NAMALWA (cell line): ENCODE measurements at places on chromosomes 3 and 15.

- no peak for DNase-seq
Measured at GRCh38 chr3:194384569-194385001, 14.5 kb downstream of the GP5 start.

DNA sequence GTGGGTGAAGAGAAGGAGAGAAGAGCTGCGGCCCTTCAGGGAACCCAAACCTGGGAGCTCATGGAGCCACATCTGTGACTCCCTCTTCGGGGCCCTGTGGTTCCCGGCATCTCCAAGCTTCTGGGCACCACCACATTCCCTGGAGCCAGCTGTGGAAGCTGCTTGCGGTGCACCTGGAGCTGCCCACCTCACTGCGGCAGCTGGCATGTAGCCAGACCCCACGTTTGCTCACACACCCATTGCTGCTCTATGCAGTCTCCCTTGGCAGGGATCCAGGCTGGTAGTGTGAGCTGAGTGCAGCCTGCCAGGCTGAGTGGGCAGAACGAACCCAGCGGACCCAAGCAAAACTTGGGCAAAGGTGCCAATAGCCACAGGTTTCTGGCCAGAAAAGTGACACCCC lies 16.8 kb upstream of the PLA2G4E start:
- DNase-seq, result peak; percentile 27

DNA sequence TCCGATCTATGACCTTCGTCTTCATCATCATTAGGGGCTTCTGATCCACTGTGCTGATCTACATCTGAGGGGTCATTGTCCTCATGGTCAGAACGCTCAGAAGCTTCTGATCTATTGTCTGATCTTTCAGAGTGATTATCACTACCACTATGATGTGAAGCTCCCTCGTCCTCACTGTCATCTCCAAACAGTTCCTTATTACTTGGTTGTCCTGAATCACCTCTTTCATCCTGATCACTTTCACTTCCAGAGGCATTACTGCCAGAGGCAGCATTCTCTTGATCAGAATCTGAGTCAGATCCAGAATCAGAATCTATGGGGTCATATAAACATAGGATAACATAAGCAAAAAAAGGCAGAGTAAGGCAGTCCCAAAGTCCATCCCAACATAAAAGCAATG lies 5.4 kb downstream of the LEO1 start:
- DNase-seq, result no peak

GRCh38 chr3:108487439-108487838 lies 23.0 kb downstream of the MYH15 start:
- no peak for DNase-seq

- DNase-seq, result no peak
Measured at GRCh38 chr3:173044998-173045397, 96.0 kb downstream of the SPATA16 start.

- no peak for DNase-seq
Measured at GRCh38 chr3:132435224-132435910, 18.1 kb downstream of the DNAJC13 start.

DNA sequence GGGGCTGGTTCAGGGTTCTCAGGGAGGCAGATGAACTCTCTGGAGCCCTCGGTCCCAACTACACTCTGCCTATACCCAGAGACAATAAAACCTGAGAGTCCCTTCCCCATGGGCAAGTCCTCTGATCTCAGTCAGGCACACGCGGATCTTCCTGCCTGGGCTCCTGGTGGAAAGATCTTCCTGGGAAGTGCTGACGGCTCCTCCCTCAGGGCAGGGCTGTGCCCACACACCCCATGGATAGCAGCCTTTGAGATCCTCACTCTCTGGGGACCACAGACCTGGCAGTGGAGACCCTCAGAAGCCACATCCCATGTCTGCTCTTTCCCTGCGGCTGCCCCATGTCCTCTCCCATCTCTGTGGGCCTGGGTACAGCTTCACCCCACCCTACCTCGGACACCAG lies 10.4 kb downstream of the SH2D7 start:
- DNase-seq, result no peak

GRCh38 chr15:52291204-52291603 lies 4.4 kb downstream of the MYO5C start:
- DNase-seq, result no peak

DNA sequence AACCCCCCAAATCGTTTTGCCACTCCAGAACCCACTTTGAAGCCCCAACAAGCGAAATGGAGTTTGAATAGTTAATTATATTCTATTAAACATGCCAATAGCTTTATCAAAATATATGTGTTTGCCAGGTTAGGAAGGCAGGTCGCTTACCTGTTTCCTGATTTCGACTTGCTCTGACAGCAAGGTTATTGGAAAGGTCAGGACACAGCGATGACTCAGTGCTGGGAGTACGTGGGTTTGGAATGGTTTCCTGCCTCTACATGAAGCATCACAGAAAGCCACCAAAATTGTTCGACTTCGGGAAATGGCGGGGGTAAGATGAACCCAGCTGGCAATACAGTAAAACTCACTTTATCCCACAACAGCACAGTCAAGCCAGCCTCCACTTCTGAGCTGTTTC lies 135.6 kb upstream of the ABI3BP start:
- no peak for DNase-seq

DNA sequence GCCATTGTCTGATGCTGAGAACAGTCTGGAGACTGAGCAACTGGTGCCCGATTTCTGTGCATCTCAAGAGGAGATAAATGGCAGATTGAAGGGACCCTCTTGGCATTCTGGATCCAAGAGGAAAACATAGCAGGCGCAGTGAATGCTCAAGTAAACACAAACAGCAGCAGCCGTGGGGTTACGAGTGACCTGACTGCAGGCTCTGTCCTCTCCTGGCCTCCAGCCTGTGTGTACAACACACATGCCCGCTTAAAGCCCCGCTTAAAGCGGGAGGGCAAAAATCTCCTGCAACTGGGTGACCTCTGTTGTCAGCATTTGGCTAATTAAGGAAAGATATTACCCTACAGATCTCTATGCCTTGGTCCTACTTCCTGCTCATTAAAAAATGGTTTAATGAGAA lies 120.5 kb downstream of the GREM1 start:
- no peak for DNase-seq

GRCh38 chr15:32643907-32644445 lies 2.5 kb downstream of the SCG5 start:
- no peak for DNase-seq

DNA sequence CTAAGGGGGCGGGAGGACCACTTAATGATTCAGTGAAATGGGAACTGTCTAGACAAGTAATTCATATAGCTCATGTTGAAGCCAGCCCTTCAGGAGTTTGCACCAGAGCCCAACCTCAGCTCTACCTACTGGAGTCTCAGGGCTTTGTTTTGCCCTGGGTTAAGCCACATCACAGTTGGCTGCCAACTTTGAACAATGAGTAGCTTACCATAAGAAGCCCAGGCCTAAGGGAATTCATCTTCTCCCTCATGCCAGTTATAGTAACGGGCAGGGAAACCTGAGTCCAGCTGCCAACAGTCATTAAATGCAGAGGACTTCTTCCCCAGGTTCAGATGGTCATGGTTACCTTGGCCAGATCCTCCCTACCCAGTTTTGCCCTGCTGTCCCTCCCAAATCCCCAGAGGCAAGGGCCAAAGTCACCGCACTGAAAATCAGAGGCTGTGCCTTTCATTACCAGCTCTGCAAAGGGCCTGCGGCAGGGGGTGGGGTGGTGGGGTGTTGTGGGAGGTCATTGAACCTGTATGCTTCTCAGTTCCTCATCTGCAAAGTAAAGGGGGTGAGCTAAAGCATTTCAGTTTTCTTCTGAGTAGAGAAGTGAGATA lies 302.2 kb upstream of the NR2E3 start:
- DNase-seq, result no peak

DNA sequence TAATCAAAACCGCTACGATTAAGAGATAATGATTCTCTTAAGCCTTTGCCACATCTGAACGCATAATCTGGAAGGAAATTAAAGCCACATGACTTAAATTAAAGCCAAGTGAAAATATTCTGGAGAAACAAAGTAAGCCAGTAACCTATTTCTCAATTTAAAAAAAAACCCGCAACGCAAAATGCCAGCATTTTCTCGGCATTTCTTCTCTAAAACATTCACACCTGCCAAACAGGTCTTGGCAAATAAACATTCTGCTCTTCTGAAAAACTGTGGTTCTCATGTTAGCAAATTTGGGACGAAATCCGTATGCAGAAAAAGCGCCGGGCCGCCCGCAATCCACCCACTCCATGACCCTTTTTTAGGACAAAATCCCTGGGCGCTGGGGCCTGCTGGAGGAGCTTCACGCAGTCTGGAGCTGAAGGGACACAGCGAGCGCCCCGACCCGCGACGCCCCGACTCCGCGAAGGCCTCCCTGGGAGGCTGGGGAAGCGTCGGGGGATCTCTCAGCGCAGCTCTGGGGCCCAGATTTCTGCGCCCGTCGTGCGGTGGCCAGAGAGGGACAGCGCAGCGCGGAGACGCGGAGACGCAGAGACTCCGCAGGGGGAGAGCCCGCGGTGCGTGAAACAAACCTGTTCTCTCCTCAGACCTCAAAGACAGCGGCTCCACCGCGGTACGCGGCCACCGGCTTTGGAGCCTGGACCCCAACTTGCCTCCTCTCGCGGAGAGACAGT lies 471 bp downstream of the NKIRAS1 start:
- DNase-seq, result peak; percentile 19

DNA sequence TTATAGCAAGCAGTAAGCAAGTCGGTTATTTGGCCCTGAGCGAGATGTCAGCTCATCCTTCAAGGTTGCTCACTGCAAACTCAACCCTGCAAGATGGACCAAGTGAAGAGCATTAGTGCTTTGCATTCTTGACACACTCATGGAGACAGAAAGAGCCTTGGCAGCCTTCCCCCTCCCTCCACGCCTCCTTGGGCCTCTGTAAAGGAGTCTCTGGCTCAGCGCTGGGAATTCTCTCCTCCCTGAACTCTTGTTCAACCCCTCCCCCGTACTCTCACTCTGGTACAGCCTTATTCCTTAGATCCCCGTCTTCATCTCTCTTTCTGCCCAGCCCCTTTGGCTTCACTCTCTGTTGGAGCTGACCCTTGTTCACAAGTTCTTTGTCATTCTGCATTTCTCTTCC lies 2.2 kb upstream of the CX3CR1 start:
- DNase-seq, result no peak

DNA sequence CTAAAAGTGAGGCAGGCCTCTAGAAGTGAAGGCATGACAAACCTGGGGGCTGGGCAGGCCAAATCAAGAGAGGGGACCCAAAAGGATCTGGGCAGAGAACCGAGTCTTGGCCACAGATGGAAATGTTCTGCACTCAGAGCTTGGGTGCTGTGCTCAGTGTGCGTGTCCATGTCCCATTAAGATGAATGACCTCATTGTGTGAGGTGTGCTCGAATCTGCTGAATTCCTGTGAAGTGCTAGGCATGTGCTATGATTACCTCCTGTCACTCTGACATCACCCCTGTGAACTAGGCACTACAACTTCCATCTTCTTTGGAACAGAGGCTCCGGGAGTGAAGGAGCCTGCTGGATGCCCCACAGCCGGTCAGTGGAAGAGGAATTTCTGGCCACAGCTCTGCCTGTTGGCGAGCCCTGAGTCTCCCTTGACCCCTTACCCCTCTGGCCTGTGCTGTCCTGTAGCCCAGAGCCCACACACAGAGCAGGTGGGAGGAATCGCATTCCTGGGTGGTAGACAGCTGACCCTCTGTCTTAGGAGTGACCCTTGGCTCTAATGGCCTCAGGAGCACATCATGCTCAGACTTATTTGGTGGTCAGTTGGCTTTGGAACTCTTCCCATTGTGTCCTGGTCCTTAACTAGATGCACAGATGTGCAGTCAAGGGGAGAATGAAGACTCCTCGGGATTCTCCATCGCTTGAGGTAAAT lies 67.6 kb upstream of the CTDSPL start:
- DNase-seq, result no peak

GRCh38 chr3:104951426-104951825 lies 415.3 kb upstream of the ALCAM start:
- no peak for DNase-seq

DNA sequence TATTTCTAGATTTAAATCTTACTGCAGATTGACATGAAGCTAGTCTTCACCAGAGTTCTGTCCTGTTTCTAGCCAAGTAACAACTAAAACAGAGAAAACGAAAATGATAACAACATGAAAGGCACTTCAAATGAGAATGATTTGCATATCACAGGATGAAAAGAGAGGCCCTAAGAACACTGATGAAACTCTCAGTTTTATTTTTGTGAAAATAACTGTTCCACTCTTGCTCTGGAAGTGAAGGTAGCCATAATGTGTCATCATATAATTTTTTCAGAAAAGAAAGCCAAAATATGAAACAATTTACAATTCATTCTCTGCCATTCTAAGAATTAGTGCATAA lies 274.4 kb downstream of the ADAMTSL3 start:
- peak; percentile 11 for DNase-seq

GRCh38 chr3:119933207-119933606 lies 151.3 kb downstream of the NR1I2 start:
- no peak for DNase-seq
